T-helper 2 cell (primary cell): ENCODE measurements at places on chromosomes 7 and 10.

DNA sequence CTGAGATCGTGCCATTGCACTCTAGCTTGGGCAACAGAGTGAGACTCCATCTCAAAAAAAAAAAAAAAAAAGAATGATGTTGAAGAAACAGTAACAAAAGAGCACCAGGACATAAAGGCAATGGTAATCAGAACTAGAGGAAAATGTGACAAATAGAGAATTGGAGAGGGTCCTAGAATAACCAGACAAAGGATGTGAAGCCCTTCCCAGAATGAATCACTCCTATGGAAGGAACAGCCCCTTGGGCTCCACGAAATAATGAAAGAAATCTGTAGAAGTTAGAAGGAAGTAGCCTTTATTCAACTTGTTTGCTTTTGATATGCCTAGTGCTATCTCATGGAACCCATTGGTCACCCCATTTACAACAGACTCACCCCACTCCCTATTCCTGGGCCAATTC lies 169.2 kb downstream of the SUGCT start:
- DNase-seq = no peak

GRCh38 chr7:96640054-96640453 lies 69.6 kb downstream of the SEM1 start:
- no peak for DNase-seq

- no peak for DNase-seq
Measured at GRCh38 chr10:17789396-17789795, 19.8 kb upstream of the MRC1 start.

- no peak for DNase-seq
Measured at GRCh38 chr7:119037941-119038340, 813.4 kb downstream of the ANKRD7 start.

DNA sequence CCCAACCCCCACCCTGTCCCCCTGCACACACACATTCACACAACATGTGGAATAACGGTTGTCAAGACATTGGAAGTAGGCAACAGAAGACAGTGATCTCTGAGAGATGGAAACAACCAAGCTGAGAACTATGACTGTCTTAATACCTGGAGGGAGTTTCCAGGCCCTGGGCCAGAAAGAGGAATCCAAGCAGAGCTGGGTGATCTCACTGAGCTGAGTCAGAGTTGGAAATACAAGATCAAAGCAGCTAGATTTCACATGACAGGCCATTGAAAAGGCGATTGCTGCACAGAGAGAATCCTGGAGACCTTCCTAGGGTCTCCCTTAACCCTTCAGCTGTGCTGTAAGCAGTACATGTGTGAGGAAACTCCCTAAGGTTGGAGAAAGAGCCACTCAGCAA lies 165.8 kb upstream of the PRSS1 start:
- DNase-seq = no peak

- DNase-seq = no peak
Measured at GRCh38 chr10:4581929-4582328, 244.1 kb upstream of the AKR1E2 start.

- DNase-seq = peak; percentile 58
Measured at GRCh38 chr7:143240291-143241168, 18.7 kb downstream of the TAS2R40 start.

- DNase-seq = no peak
Measured at GRCh38 chr10:113648478-113648877, 15.4 kb downstream of the NRAP start.
